ENCODE measurements at places on chromosomes 7 and 10. TPM values are rescaled to one million over a fixed set of nuclear protein-coding genes. Genes with fewer than 3 reads are reported as not detected.

DNA sequence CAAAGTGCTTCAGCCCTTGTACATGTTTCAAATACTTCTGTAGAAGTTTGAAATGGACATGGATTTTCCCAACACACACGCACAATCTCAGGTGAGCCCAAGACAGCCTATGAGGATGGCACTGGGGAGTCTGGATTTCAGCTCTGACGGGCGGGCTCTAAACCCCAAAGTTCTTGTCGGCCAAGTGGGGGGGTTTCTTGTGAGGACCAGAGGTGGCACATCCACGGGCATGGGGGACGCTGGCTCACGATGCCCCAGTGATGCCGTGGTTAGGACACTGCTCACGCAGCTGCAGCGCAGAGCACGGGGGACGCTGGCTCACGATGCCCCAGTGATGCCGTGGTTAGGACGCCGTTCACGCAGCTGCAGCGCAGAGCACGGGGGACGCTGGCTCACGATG is 280.1 kb downstream of the DNAJB6 start:
- DNase-seq, result no peak

GRCh38 chr7:90624225-90624911 is 28.2 kb downstream of the CDK14 start:
- no peak for DNase-seq

CNPY1 gene
- total RNA-seq, result not detected

DNA sequence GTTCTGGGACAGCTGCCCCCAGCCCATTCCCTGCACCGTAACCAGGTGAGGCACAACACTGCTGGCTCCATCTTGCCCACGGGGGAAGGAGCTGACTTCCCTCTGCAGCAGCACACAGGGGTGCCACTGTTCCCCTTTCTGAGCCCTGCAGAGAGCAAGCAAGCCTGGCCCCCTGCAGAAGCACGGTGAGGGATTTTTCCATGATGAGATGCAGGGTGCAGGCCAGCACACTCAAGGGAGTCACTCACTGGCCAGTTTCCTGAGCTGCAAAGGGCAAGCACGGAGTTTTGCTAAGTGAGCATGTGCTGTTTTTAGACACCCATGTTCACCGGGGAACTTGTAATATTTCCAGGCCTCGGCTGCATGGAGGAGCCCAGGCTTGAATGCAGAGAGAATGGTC is 176.6 kb downstream of the PIP4K2A start:
- no peak for DNase-seq

DNA sequence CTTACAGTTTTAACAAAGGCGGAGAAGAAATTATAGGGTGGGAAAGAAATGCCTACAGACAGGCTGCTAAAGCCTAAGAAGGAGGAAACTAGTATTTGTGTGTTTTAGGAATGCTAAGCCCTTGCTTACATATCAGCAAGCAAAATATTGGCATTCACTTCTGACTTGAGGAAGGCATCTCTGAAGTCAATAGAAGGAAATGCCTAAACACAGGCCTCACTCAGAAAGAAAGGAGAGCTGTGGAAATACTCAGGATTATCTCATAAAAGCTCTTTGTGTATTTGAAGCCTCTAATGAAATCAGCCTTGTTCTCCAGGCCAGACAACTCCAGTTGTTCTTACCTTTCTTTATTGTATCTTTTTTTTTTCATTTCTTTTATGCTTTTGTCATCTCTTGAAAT is 158.0 kb downstream of the AUTS2 start:
- no peak for DNase-seq

DNA sequence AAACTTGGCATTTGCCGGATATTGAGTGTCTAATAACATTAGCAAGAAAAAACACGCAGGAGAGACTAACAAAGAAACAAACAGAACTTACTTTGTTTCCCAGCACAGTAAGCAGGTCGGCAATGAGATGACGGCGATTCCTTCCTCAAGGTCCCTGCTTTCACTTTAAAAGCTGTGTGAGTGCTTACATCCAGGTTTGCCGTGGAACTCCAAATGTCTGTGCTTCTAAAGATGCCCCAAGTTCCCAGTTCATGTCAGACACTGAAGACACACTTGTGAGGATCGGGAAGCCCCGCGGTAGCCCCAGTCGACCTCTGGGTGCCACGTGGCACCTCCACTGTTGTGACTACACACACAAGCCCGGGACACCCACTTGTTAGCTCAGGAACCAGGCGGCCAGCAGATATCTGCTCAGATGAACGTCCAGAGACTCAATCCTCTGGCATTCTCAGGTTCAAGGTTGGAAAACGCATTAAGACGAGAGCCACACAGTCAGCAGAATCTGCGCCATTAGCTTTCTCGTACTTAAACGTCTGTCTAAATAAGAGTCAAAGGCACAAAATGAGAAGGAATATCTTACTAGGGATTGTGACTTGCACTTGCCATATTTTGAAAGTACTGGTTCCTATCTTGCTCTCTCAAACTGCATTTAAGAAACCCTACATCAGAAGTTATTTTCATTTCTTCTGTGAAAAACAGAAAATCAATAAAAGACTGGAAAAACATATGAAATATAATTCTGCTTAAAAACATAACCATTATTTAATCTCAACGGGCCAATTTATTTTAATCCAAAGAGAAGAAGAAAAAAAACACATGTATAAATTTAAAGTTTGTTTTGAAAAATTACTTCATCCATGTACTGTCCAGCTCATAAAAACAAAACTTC is 207.6 kb upstream of the KLF14 start:
- no peak for DNase-seq

SPDYE9 gene
- total RNA-seq, result not detected

OR2F2 gene
- not detected for total RNA-seq

SDK1 gene
- total RNA-seq, result 3.1 TPM

DNA sequence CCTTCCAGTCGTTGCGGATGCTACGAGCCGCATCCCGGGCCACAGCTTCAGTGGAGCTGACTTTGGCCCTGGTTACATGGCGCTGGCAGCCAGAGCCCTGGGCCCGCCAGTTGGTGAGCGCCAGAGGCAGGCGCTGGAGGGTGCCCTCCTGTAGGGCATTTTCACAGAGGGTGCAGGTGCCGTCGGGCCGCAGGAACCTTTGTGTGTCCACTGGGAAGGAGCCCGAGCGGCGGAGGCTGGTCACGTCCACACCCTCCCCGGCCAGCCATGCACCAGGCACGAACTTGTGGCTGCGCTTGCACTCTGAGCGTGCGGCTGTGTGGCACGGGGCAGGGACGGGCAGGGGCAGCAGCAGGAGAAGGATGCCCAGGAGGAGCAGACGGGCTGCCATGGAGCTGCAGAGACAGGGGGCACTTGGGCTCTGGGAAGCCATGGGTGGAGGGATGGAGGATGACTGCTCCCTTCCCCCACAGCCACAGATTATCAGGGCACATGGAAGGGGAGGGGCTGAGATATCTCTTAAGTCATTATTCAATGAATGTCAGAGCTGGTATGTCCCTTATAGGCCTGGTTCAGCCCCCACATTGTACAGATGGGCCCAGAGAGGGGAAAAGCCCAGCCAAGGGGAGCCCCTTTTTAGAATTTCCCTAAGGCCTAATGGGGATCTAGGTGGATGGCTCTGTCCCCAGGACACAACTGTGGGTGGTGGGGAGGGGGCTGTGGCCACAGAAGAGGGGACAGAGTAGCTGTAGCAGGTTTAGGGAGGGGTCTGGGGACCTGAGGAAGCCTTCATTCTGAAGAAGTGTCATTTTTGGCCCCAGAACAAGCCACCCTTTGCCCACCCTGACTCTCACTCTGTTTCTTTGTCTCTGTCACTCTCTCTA is 1.8 kb downstream of the PRF1 start:
- DNase-seq, result peak; percentile 38

Data from right atrium auricular region (tissue), 2 donors.